Choroid plexus epithelial cell (primary cell): ENCODE measurements at places on chromosomes 2 and 18.

DNA sequence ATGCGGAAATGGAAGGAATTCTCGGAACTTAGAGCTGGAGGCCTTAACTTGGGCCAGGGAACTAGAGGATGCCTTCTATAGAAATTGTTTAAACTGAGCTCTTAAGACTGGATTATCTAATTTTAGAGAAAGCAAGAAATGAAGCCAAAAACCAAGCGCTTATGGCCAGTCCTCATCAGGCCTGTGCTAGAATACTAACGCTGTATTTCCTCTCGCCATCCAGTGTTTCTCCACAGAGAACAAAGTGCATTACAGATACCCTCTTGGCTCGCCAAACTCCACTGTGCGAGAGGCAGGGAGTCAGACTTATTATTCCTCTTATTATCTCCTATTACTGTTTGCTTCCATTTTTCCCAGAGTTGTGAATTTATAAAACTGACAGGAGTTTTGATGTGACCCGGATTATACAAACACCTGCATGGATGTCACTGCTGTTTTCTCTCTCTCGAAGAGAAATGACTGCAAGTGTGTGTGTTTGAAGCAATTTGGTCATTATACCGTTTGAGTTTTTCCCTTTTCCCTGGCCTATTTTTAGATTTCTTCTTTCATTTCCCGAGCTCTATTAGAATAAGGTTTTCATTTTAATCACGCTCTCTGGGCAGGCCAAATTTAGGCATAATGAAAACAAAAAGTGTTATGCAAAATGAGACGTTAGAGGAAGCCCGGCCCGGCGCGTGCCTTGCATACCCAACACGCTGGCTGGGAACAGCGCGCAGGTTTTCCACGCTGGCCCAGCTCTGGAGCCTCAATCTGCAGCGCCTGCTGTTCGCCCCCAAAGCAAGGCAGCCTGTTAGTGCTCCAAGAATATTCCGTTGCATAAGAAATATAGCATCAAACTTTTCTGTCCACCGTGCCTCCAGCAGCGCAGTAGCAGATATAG, 103.3 kb downstream of the ALK start:
- no peak for DNase-seq

DNA sequence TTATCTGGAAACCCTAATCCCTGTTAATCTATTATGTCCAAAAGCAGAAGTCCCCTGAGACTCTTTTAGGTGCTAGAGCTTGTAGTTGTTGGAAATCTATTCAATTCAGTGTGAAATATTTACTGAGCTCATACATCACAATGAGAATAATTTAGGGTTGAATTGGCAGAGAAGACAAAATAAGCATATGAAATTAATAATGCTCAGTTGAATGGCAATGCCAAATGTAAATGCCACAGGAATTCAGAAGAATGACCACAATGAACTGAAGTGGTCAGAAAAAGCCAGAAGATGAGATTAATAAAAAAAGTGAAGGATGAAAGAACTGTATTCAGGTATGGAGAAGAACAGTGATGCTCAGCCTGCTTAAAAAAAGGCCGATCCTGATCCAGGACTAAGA, 8.0 kb upstream of the STAT4 start:
- no peak for DNase-seq

GRCh38 chr2:33552758-33553461, 46.2 kb downstream of the FAM98A start:
- DNase-seq: peak; percentile 81

DNA sequence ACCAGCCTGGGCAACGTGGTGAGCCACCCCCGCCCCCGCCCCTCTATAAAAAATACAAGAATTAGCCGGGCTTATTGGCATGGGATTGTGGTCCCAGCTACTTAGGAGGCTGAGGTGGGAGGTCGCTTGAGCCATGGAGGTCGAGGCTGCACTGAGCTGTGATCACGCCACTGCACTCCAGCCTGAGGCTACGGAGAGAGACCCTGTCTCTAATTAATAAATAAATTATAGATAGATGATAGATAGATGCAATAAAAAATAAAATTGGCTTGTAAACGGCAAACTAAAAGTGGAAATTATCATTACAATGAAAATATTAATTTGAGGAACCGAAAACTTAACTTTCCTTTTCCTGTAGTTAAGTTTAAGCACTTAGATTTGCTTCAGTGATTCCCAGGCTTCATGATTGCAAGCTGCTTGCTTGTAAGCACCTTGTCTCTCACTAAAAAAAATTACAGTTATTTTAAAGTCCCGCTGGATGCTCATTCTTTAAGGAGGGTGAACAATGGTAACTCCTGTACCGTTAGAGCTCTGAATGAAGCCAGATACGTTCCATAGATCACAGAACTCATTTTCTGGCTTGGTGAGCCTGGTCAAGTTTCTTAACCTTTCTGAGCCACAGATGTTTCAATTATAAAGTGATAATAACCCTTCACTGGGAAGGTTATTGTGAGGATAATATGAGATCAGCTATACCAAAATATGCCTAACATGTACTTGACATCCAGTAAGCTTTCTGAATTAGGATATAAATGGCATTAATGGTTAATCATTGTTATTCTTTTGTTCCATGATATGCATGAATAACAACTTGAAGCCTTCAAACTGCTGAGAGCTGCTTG, 9.3 kb upstream of the NARS1 start:
- DNase-seq: no peak

GRCh38 chr18:22840606-22841144, 92.5 kb upstream of the RBBP8 start:
- DNase-seq: no peak

GRCh38 chr18:28834889-28835288, 658.0 kb upstream of the CDH2 start:
- DNase-seq: peak; percentile 42

DNA sequence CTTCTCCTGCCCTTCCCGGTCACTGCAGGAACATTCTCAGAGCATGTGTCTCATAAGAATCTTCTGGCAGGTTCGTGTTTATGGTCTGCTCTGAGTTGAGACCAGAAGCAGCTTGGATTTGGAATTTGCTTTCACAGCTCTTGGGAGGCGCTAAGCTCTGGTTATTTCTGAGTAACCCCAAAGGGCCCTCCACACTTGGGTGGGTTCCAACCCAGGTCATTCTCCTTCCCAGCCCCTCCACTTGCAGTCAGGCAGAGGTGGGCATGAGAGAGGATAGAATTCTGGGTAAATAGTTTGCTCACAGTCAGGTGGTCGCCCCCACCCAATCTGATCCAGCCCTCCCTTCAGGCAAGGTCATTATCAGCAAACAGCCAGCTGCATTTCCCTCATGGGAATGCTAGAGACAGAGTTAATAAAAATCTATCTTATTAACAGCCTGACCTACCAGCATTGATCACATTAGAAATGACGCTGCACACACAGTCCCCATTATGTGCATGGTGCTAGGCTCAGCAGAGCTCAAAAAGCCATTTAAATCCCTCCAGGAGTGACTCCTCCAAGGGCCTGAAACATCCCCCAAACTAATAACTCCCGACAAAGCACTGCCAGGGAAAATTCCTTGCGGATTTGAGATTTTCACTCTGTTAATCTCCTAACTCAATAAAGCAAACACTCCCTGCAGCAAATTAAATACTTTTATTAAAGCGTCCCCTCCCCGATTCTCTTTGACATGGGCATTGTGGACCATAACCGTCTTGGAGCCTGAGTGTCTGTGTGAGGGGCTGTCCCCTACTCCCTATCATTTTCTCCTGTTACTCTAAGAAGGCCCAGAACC, 61.9 kb downstream of the SLC4A5 start:
- DNase-seq: no peak

- no peak for DNase-seq
Observed at GRCh38 chr2:176098366-176099158, 1.0 kb upstream of the HOXD12 start.

DNA sequence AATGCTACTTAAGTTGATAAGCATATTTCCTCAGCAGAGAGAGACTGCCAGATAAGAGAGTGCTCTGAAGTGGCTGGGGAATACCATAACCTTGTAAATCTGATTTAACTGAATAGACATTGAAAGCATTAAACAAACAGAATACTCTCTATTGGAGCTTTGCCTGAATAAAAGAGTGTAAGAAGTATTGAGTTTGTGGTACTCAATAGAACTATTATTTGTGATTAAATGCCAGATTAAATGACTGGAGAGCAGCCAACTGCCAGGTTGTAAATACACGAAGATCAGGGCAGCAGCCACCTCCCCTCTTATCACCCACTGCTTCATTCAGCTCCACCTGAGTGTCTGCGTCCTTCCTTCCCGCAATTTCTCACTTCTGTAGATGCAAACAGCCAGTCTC, 373.6 kb downstream of the DCDC2C start:
- DNase-seq: no peak

DNA sequence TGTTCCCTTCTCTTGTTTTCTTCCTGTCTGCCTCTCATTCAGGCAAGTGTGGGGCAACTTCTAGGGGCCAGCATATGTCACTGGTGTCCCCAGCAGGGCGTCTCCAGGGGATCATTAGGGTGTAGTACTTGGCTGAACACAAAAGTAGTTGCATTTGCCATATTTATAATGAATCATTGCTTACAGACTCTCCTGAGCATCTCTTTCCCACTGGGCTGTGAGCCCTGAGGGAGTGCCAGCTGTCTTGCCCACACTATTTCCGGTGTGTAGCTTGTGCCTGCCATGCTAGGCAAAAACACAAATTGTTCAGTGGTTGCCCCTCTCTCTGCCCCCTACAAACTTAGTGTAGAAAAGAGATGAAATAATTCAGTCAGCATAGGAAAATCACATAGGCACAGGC, 40.8 kb upstream of the SCLY start:
- no peak for DNase-seq

DNA sequence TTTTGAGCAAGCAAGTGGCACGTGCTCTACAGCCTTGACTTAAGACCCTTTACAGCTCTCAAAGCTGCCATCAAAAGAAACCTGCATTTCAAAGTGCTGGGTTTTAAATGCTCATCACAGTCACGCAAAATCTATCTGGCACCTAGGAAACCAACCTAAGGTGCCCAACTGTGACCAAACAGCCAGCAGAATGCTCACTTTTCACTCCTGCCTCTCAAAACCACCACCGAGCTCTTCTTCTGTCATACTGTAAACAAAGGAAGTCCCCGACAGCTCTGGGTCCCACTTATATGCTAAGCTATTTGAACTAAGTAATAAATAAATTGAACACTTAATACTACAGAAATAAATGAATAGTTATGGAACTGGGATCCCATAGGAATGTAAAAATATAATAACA, 33.6 kb downstream of the SATB2 start:
- DNase-seq: no peak

DNA sequence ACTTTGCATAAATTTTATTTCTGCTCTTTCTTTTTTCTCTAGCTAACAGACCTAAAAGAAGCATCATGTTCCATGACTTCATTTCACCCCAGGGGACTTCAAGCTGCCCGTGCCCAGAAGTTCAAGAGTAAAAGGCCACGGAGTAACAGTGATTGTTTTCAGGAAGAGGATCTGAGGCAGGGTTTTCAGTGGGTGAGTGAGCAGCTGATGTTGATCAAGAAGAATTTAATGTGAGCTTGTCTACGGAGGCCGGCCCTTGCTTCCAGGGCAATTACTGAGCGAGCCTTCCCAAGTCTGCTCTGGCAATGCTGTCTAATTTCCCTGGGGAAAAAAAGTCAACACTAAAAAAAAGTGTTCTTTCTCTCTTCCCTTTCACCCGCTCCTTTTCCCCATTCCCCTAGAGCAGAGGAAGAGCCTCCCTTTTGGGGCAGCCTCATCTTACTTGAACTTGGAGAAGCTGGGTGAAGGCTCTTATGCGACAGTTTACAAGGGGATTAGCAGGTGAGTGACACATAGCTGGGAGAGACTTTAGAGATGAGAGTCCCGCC, 1.2 kb downstream of the CDK15 start:
- peak; percentile 86 for DNase-seq

- DNase-seq: no peak
Observed at GRCh38 chr2:159015823-159016222, 47.4 kb downstream of the TANC1 start.

GRCh38 chr2:206890926-206891325, 48.4 kb upstream of the CPO start:
- no peak for DNase-seq

GRCh38 chr2:104402825-104403224, 451.1 kb upstream of the POU3F3 start:
- no peak for DNase-seq

- DNase-seq: peak; percentile 2
Observed at GRCh38 chr18:41444943-41445342, 510.1 kb upstream of the PIK3C3 start.

DNA sequence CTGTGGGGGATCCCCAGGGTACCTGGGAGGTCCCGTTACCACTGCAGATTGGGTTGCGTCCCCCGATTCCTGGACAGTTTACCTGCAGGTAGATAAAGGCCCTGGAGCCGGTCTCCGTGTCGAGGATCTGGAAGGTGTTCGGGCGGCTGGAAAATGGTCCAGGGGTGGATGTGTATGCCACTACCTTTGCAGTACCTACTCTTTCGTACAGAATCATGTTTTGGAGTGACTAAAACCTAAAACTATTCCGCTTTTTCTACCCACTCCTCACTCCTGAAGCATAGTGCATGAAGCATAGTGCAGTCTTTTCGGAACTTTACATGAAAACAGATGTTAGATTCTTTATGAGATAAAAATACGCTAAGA, 418 bp downstream of the WDR75 start:
- no peak for DNase-seq

- no peak for DNase-seq
Observed at GRCh38 chr2:38719706-38720105, 31.5 kb downstream of the SRSF7 start.

GRCh38 chr2:71923143-71923525, 224.5 kb downstream of the CYP26B1 start:
- no peak for DNase-seq

DNA sequence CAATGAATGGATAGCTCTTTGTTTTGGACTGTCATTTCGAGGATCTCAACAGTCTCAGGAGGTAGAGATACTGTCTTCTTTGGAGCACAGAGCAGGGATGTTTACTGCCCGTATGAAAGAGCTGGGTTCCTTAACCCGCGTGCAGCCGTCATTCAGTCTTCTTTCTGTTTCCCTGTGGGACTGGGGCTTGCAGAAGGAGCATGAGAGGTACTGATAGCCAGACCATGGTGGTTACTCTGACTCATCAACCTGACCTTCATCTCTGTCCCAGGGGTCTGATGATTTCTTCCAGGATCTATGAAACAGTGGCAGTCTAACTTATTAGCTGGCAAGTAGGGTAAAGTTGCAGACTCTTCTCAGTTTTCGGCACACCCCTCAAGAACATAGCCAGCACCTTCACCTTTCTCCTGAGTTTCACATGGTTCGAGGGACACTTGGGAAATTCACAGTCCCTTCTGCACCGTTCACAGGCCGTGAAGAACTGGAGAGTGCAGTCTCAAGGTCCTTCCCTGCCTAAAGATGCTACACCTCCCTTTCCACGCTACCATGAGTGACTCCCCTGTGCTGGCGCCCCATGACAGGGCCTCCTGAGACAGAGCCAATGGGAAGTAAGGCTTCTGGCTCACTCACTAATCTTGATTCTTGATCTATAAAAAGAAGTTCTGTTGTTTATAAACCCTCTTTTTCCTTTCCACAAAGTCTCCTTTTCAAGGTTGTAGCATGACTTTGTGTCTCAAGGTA, 226.2 kb downstream of the MC4R start:
- peak; percentile 34 for DNase-seq
